T-cell (primary cell): ENCODE measurements at places on chromosomes 5 and 9. TPM values are rescaled to one million over a fixed set of nuclear protein-coding genes. Genes with fewer than 3 reads are reported as not detected.

DNA sequence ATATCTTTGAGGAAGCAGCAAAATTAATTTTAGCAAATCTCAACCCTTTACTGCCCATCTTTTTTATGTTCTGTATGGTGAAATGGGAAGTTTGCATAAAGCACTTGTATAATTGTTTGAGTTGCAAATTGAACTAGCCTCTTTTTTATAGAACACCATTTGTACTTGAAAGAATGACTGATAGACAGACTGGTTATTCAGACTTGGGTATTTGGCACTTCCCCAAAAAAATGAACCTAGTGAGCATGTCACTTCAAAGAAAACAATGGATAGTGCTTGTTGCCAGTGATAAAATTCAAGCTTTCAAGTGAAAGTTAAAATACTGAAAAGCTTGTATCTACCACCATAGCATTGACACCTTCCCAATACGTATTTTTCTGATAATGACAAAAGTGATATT lies 115.8 kb downstream of the ERCC6L2 start:
- no peak overlapping the region for H3K27ac ChIP-seq
- no peak for DNase-seq
- H3K27me3 ChIP-seq: no peaks in the 10 kb centered on the region
- no peaks in the 10 kb centered on the region for H3K4me1 ChIP-seq
- no peaks in the 10 kb centered on the region for H3K36me3 ChIP-seq
- H3K4me3 ChIP-seq: no peak overlapping the region

DNA sequence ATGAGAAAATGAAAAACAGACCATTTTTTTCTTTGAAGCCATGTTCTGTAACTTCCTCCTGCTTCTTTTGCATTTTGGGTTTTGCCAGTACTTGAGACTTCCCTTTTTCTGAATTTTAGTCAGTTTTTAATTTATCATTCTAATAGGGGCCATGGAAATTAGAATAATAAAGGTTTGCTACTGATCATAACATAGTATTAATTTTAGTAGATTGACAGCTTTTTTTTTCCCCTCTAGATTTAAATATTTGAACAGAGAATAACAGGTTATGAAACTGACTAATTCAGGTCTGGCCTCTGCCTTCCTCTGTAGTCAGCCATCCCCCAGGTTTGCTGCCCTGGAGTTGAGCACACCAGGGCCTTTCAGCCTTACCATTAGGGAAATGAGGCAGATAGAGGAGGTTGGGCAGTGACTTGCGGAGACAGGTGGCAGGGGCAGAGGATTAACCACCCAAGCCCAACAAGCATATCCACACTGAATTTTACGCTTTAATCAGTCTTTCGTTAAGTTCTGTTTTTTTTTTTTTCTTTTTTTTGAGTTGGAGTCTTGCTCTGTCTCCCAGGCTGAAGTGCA lies 80.1 kb upstream of the TNFAIP8 start:
- no peak for DNase-seq
- H3K27ac ChIP-seq: peak overlapping the region; percentile 82
- H3K27me3 ChIP-seq: no peaks in the 10 kb centered on the region
- peaks cover 89% of the 10 kb centered on the region for H3K4me1 ChIP-seq

MYMK gene
- total RNA-seq: not detected

SGCD gene
- 0.22 TPM for total RNA-seq

EIF4E1B gene
- not detected for total RNA-seq

GRCh38 chr9:88936132-88936531 lies 55.1 kb upstream of the S1PR3 start:
- H3K27ac ChIP-seq: no peak overlapping the region
- H3K4me3 ChIP-seq: no peak overlapping the region
- no peak for DNase-seq
- no peaks in the 10 kb centered on the region for H3K4me1 ChIP-seq
- no peaks in the 10 kb centered on the region for H3K36me3 ChIP-seq

DNA sequence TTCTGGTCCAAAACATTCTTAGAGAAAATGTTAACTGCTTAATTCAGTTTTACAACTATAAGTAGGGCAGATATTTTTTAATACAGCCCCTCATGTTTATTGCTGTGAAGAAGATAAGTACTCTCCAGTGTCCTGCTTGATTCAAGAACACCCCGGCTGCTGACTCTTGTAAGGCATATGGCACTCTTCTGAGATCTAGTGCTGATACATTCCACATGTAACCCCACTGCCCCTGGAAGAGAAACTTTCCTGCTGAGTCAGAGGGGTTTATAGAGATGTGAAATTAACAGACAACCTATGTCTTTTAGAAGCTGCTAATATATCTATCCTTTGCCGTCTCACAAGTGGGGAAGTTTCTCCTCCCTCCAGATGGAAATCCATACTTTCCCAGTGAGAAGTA lies 1.0 kb upstream of the MINAR2 start:
- H3K4me1 ChIP-seq: no peaks in the 10 kb centered on the region
- DNase-seq: no peak
- no peak overlapping the region for H3K4me3 ChIP-seq
- H3K27me3 ChIP-seq: no peaks in the 10 kb centered on the region
- H3K36me3 ChIP-seq: no peaks in the 10 kb centered on the region
- no peak overlapping the region for H3K27ac ChIP-seq

- H3K27me3 ChIP-seq: no peaks in the 10 kb centered on the region
- H3K4me1 ChIP-seq: no peaks in the 10 kb centered on the region
- no peak overlapping the region for H3K4me3 ChIP-seq
- DNase-seq: no peak
Observed at GRCh38 chr9:127139071-127139731, 16.8 kb upstream of the ANGPTL2 start.

SCGB3A2 gene
- total RNA-seq: not detected

MIGA2 gene
- total RNA-seq: 83.4 TPM
